Hindlimb muscle (tissue), 1 donor: ENCODE measurements at places on chromosomes 3 and 15. TPM values are rescaled to one million over a fixed set of nuclear protein-coding genes. Genes with fewer than 3 reads are reported as not detected.

DNA sequence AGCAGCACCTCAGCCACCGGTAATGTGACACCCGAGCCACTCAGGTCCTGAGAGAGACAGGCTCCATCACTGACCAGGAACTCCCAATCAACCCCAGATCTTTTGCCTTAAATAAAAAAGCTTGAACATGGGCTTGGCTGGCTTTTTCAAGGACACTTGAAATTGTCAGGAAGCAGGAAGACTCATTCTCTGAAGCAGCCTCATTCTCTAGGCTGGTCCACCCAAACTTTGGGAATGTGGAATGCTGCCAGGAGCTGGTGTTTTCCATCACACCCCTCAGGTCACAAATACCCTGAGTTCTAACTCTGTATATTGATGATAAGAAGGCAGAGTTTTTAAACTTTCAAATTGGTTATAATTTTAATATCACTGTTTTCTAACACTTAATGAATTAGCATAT is 17.0 kb downstream of the CXCR6 start:
- no peak for DNase-seq

Gene CHRD
- 18.7 TPM for polyA plus RNA-seq

Gene SLC51A
- polyA plus RNA-seq: 7.8 TPM

GRCh38 chr15:57762302-57762701 is 55.8 kb downstream of the POLR2M start:
- no peak for DNase-seq

Gene ACP3
- polyA plus RNA-seq: 0.81 TPM

DNA sequence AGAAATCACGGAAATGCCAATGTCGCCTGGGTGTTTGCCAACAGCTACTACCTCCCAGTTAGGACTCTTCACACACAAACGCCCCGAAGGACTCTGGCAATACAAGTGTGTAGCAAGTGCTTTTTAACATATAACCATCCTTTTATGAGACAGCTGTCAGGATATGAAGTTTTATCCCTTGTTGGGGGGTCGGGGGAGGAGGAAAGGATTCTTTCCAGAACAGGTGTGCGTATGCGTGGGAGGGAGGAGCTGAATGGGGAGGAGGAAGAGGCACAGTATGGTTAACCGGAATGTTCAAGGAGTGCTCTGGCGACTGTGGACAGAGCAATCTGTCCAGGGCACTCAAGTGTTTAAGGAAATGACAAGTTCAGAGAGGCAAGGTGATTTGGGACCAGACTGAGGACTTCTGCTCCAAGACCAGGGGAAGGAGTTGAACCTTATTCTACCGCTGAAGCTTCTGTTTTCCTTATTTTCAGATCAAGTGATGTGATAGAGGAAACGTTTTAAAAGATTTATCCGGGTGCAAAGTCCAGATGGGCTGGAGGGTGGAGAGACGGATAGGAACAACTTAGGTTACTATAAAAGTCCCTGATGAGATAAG is 1.3 kb downstream of the TSPAN3 start:
- no peak for DNase-seq
